ENCODE measurements at places on chromosomes 2 and 18.

- DNase-seq, result no peak
Measured at GRCh38 chr2:65276609-65277008, 49.0 kb downstream of the ACTR2 start.

- no peak for DNase-seq
Measured at GRCh38 chr18:79659733-79660132, 19.9 kb upstream of the CTDP1 start.

DNA sequence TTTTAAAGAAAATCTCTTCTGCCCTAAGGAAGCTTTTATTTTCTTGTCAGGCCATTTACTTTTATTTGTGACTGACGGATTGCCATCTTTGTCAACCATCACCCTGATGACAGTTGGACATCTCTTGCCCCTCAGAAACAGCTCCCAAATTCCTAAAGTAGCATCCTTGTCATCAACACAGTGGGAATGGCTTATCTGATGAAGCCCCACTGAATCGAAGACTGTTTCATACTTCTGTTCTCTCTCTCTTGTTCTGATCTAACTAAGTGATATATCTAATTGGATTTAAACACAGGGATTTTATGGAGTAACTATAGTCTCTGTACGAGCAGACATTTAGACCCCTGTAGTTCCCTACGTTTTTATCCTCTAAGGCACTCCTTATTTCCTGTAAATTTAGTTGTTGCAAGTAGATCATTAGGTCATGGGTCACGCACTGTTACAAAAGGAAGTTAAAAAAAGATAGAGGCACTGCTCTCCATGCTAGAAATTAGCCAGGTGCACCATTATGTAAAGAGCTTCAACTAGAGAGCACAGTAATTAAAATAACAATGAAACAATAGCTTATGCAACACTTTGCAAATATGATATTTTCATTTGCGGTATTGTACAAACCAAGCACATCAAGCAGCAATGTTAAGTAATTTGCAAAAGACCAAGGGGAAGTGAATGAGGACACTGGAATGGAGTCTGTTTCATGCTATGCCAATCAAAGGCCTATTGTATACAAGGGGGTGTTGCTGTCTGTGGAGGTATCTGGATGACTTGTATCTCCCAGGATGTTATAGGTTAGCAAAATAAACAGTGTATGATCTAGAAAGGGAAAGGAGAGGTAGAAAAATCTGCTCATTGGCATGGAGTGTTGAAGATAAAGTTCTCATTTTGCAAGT is 284.7 kb downstream of the LRRTM1 start:
- no peak for DNase-seq

DNA sequence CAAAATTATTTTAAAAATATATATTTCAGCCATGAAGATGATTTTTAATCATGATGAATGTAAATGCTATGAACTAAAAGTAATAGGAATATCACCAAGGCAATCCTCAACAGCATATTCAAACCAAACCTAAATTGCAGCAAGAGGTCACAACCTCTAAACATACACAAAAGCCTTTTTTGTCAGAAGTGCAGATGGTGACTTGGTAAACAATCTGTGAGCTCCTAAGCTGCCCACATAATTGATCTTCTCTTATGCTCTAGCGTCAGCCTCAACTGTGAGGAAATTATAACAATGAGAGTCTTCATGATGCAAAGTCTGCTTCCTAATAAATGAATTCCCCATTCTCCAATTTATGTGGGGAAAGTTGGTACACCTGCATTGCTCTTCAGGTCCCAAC is 113.2 kb downstream of the TSN start:
- no peak for DNase-seq

DNA sequence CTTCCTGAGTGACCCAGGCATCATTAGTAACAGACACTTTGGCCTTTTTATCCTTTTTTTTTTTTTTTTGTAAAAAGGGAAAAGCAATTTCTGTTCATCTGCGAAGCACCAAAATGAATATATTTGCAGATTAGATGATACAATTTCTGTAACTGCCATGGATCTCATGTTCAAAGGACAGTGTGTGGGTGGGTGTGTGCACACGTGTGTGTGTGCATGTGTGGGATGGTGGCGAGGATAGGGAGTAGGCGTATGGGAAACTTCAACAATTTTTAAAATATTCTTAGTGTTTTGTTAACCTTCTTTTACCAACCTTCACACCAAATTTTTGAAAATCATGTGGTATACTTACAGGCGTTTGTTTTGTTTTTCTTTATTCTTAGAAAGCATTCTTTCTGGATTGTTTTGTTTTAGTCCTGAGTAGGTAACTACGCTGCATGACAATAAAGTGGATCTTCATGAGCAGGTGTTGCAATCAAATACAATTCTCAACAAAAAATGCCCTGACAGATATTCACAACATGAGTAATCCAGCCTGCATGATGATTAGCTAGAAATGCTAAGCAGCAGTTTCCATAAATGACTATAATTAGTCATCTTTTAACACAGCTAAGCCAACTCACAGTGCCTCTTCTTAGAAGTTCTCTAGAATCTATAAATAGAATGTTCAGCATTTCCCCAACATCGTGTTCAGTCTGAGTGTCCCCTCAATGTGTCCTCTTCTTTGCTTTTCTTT is 53.5 kb upstream of the RMDN2 start:
- no peak for DNase-seq
